Chondrocyte (in vitro differentiated cells): ENCODE measurements at places on chromosomes 3 and 15. TPM values are rescaled to one million over a fixed set of nuclear protein-coding genes. Genes with fewer than 3 reads are reported as not detected.

Gene MYRIP
- total RNA-seq: 0.12 to 0.39 TPM in 2 of 3 replicates, not detected in the other

Gene CLRN1
- not detected in 3 replicates for total RNA-seq

Gene EHHADH
- 0.70 to 4.9 TPM (median 3.5 TPM) in 3 replicates for total RNA-seq

Gene NR2E3
- not detected in 3 replicates for total RNA-seq

Gene TTLL13
- 0.69 TPM in 1 of 3 replicates, not detected in the others for total RNA-seq

Gene KLHL6
- not detected in 3 replicates for total RNA-seq

Gene GRAMD2A
- 0.32 to 0.77 TPM (median 0.65 TPM) in 3 replicates for total RNA-seq

Gene ADGRG7
- total RNA-seq: not detected in 3 replicates

Gene ZNF80
- not detected in 3 replicates for total RNA-seq

Gene CD200R1
- not detected in 3 replicates for total RNA-seq

Gene EFCC1
- total RNA-seq: 0.13 TPM in 1 of 3 replicates, not detected in the others

Gene SV2B
- not detected in 3 replicates for total RNA-seq

Gene MST1R
- total RNA-seq: 0.55 to 1.1 TPM (median 0.56 TPM) in 3 replicates

Gene GNB4
- 73.8 to 77.6 TPM (median 75.9 TPM) in 3 replicates for total RNA-seq

Gene TRPC1
- 15.1 to 20.1 TPM (median 16.4 TPM) in 3 replicates for total RNA-seq

Gene ITIH1
- not detected in 3 replicates for total RNA-seq

Gene OR5H6
- not detected in 3 replicates for total RNA-seq

Gene ZNF639
- total RNA-seq: 30.9 to 35.4 TPM (median 35.3 TPM) in 3 replicates

Gene KCNMB3
- total RNA-seq: 2.0 to 3.6 TPM (median 2.4 TPM) in 3 replicates

Gene ATP2B2
- total RNA-seq: 0.08 to 0.25 TPM (median 0.24 TPM) in 3 replicates

Gene CNTN6
- total RNA-seq: 2.1 to 8.3 TPM (median 2.2 TPM) in 3 replicates

Gene PLA2G4E
- not detected in 3 replicates for total RNA-seq

Gene FILIP1L
- total RNA-seq: 61.9 to 122 TPM (median 119 TPM) in 3 replicates
